Activated naive CD4-positive, alpha-beta T cell treated with anti-CD3 and anti-CD28 coated beads for 36 hours (primary cell): ENCODE measurements at places on chromosomes 2 and 18.
A peak's percentile ranks its signal among the peaks of the same experiment; 100 is the strongest.

- DNase-seq: no peak
Observed at GRCh38 chr2:238106339-238106697, 6.2 kb downstream of the ESPNL start.

GRCh38 chr2:218513676-218514075 is 54.5 kb downstream of the USP37 start:
- no peak for DNase-seq

DNA sequence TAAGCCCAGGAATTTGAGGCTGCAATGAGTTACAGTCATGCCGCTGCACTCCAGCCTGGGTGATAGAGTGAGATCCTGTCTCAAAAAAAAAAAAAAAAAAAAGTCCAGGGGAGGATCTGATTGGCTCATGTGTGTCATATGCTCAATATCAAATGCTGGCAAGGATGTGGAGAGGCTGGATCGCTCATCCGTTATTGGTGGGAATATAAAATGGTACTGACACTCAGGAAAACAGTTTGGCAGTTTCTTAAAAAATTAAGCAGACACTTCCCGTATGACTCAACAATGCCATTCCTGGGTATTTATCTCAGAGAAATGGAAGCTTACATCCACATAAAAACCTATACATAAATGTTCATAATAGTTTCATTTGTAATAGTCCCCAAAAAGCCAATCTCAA is 68.9 kb downstream of the MEX3C start:
- DNase-seq: no peak

GRCh38 chr18:3466045-3466444 is 16.1 kb downstream of the TGIF1 start:
- DNase-seq: no peak

DNA sequence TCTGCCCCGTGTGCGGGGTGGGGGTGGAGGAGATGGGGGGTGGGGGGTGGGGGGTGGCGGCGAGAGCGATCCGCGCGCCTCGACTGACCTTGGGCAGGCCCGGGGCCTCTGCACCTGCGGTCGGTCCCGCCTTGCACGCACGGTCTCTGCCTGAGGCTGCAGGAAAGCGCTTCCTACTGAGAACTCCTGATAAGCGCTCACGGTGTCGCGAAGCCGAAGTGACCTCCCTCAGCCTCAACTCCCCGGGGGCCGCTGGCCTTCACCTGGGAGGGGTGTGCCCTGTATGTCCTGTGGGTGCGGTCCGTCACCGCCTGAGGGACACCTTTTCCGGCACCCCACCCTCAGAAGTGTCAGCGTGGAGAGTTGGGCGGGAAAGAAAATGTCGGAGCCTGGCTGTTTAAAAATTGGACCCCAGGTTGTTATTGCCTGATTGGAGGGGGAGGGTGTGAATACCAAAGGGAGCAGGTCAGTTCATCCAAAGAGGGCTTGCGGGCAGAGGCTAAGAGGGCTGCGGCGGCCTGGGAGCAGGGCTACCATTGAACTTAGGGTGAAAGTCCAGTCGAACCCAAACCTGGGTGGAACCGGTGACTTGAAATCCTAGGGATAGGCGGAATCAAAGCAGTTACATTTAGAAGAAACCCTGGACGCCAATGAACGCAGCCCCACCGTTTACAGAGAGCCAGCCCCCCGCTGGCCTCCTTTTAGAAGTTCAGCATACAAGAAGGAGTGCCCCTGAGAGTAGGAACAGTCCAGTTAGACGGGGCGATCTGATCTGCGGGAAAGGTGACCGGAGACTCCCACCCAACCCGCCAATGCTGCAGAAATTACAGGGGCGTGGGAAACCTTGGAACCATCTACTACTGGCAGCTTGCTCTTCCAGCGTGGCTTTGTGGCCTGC is 1.2 kb downstream of the MAL start:
- peak; percentile 55 for DNase-seq

DNA sequence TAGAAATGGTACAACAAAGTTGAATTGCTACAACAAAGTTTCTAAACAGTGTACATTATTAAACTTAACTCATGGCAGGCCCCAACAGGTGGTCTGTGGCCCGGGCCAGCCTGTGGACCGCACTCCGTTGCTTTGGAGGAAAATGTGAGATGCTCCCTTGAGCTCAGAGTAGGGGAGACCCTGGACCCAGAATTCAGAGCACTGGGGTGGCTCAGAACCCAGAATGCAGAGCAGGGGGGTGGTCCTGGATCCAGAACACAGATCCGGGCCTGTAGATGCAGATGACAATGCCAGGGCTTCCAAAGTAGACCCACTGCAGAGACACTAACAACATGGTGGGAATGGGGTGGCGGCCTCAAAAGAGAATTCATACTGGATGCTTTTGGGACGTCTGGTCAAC is 311.0 kb downstream of the NDUFA10 start:
- DNase-seq: no peak

DNA sequence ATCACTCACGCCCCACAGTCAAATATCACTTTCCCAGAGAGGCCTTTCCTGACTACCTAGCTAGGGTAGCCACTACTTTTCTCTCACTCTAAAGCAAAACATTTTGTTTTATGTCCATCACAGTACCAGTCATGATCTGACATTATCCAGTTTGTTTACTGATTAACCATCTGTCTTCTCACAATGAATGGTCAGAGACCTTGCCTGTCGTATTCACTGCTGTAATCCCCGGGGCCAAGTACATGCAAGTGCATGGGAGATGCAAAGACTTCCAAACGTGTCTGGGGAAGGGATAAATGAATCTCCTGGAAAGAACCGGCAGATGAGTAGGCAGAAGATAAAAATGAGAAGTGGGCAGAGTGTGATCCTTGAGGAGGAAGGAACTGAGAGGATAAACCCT is 39.7 kb downstream of the THUMPD2 start:
- no peak for DNase-seq

GRCh38 chr2:67701011-67701410 is 303.9 kb downstream of the ETAA1 start:
- no peak for DNase-seq
